Karpas-422 (cell line): ENCODE measurements at places on chromosomes 3 and 15. TPM values are rescaled to one million over a fixed set of nuclear protein-coding genes. Genes with fewer than 3 reads are reported as not detected.

DNA sequence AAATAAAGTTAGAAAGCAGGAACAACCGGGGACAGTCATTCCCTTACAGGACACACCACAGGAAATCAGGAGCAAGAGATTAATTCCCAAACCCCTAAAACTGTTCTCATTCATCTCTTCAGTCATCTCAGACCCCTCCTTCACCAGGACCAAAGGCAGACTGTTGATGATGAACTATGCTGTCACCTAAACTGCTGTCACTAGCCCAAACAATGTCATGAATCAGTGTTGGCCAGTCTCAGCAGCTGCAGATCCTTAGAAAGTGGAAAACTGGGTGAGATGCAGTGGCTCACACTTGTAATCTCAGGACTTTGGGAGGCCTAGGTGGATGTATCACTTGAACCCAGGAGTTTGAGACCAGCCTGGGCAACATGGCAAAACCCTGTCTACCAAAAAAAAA, 909.6 kb downstream of the ROBO1 start:
- no peak for DNase-seq
- no peak overlapping the region for H3K4me3 ChIP-seq
- H3K27ac ChIP-seq: no peak overlapping the region
- no peaks in the 10 kb centered on the region for H3K27me3 ChIP-seq

GRCh38 chr3:46191730-46192129, 16.4 kb downstream of the CCR1 start:
- H3K27me3 ChIP-seq: peaks cover 4% of the 10 kb centered on the region; the same call in 1 of the 2 replicates
- DNase-seq: no peak
- H3K4me1 ChIP-seq: peaks cover 9% of the 10 kb centered on the region
- H3K36me3 ChIP-seq: no peaks in the 10 kb centered on the region
- H3K4me3 ChIP-seq: no peak overlapping the region
- H3K27ac ChIP-seq: no peak overlapping the region

The GPR171 gene
- not detected in 2 replicates for total RNA-seq

The TNNC1 gene
- 0.65 TPM in 1 of 2 replicates, not detected in the other for total RNA-seq

The ZDHHC23 gene
- 32.1 and 35.6 TPM in 2 replicates for total RNA-seq
